ENCODE measurements at places on chromosomes 4 and X. TPM values are rescaled to one million over a fixed set of nuclear protein-coding genes. Genes with fewer than 3 reads are reported as not detected.

The STPG2 gene
- not detected for total RNA-seq

The SHOX gene
- not detected for total RNA-seq

The TACR3 gene
- total RNA-seq, result not detected

The GPRIN3 gene
- 3.4 TPM for total RNA-seq

The NEUROG2 gene
- total RNA-seq, result not detected

The PNMA5 gene
- not detected for total RNA-seq

The OTC gene
- total RNA-seq, result not detected

The LUZP4 gene
- total RNA-seq, result not detected

The EFHC2 gene
- total RNA-seq, result 0.26 TPM

The RGN gene
- not detected for total RNA-seq

The HHIP gene
- 0.78 TPM for total RNA-seq

The TREX2 gene
- total RNA-seq, result 1.7 TPM

The IGFBP7 gene
- total RNA-seq, result 196 TPM

The PLAC1 gene
- 1.00 TPM for total RNA-seq

The CFP gene
- 0.14 TPM for total RNA-seq

Measured in A549 treated with ZK216348 at 1 μM for 4 hours (cell line).